Effector CD4-positive, alpha-beta T cell (primary cell): ENCODE measurements at places on chromosomes 12 and 14.

- DNase-seq = no peak
These were observed 365.1 kb downstream of the MED13L start for GRCh38 chr12:115912440-115912839.

DNA sequence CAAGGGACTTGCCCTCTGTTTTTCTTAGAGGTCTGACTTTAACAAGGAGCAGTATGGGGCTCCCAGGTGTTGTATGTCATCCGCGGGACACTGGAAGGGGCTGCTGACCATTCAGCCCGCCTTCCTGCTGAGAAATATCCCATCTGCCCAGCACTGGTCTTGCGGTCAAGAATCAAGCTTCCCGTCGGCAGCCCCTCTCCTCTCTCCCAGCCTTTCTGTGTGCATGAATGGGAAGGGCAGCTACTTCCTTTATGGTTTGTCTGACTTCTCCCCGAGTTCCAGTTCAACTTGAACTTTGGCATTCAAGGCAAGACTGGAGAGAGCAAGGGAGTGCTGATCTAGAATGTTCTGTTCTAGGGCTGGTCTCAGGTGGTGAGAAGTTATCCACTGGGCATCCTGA is 51.5 kb downstream of the PSMA6 start:
- DNase-seq = no peak

DNA sequence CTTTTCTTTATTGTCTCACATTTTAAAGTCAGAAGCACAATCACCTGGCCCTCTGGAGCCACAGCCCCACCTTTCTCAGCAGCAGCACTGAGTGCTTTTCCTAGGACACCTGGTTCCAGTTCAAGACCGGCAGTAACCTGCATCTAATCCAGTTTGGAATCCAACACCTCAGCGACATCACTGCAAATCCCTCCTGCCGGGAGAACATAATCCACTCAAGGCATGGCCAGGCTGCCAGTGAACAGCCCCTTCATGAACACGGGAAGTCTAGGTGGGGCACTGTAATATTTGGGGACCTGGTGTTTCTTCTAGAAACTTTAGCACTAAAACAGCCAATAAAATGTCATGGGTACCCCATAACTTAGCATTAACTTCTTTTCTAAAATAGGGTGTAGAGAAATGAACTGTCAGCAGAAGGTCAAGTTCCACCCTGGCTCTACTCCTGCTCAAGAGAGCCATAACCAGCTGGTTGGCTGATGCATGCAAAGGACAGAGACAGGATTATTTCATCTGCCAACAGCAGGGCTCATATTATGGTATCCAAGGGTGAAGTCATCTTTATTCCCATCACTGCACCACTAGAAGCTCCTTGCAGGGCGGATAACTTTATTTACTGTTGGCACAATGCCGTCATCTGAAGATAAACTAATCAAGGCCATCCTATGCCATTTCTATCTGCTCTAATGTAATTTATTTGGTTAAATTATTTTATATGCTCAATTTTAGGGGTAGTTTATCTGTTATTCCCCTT is 76.7 kb downstream of the TTC7B start:
- no peak for DNase-seq

- DNase-seq = no peak
These were observed 6.5 kb downstream of the MLH3 start for GRCh38 chr14:75044752-75045151.

GRCh38 chr12:97713270-97713669 is 250.7 kb downstream of the RMST start:
- no peak for DNase-seq

GRCh38 chr14:59282378-59282765 is 93.9 kb downstream of the DAAM1 start:
- no peak for DNase-seq

DNA sequence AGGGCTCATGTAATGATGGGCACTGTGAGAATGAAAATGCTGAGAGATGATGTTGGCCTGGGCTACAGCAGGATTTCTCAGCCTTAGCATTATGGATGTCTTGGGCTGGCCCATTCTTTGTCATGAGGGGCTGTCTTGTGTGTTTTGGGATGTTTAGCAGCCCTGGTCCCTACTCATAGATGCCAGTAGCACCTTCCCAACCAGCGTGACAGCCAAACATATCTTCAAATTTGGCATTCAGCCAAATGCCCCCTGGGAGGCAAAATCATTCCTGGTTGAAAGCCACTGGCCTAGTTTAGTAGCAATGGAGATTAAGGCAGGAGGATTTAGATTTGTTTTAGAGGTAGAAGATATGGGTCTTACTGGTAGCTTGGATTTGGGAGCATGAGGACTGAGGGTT is 26.6 kb downstream of the UBE3B start:
- no peak for DNase-seq

DNA sequence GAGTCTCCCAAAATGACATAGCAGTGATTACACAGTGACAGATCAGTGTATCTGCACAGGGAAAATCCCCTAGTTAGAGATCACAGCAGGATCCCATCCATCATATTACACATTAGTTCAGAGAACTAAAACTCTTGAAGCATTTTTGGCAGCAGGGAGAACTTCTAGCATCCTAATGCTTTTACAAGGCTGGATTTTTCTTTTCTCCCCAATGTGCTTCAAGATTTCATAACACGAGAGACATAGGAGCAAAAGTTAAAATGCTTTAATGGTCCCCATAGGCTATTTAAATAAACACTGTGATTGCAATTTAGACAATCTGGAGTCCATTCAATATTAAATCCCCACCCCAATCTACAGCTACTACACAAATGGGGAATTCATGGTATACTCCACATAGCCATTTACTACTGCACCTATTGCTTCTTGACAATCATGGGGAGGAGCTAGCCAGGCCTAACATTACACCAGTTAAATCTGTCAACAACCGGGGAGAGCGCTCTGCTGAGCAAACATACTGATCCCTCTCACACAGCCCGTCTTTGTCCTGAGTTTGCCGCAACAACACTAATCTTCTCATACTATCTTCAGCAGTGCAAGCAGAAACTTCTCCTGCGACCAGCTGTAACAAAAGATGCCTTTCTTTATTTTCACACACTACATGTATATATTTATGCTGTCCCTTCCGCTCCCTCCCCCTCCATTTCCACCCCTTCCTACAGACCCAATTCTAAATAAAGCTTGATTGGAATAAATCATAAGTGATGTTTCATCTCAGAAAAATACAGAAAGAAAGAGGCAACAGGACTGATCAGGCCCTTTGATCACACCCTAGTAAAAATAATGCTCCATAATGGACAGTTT is 120.3 kb upstream of the SOX5 start:
- DNase-seq = no peak

GRCh38 chr12:49560695-49561094 is 7.2 kb downstream of the MCRS1 start:
- DNase-seq = no peak

DNA sequence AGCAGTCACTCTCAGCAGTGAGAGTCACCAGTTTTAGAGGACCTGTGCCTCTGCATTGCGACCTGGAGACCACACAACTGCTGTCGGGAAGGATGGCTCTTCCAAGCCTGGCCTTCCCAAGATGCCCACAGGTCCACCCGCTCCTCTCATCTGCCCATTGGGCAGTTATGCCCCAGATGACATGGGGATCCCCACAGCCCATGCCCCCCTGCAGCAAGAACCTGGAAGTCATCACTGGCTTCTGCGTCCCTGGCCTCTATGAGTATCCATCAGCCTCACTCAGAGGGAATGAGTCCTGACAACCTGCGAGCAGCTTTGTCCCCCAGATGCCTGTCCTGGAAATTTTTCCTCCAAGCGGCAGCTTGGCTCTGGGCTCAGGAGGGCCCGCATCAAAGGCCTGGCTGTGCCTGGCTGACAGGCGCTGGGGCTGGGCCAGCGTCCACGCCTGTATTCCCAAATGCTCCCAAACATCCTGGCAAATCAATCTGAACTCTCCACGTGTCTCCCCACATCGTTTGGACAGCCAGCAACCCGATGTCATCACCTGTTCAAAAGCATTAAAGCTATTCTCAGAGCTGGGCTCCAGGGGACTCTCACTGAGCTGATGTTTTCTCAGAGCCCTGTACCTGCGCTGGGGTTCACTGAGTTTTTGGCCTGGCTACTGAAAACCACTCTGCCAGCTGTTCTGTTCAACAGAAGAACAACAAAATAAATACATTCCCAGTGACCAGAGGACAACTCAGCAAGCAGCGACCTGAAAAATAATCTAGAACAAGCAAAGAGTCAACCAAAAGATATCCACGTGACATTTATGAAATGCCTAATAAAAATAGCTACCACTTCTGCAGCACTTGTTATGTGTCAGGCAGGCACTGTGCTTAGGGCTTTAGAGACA is 57.8 kb downstream of the CLMN start:
- DNase-seq = no peak

DNA sequence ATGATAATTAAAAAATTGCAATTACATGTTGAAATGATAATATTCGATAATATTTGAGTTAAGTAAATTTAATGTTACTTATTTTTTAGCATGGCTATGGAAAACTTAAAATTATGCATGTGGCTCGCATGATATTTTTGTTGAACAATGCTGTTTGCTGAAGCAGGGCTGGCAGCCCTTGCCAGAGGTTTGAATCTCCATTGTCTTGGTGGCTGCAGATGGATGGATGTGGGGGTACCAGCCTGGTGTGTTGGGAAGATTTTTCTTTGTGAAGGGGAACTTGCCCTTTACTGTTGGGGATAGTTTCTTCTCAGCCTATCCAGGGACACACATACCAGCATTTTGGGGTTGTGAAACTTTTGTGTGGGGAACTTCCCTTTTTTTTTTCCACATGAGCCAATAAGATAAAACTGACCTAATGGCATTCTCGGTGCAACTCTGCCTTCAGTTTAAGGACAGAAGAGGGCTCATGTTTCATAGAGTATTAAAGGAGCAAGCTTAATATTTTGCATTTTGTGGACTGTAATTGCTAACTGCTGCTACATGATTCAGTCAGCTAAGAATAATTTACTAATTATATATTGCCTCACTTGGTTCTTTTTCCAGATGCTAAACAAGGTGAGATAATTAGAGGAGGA is 8.8 kb downstream of the RASSF3 start:
- no peak for DNase-seq

DNA sequence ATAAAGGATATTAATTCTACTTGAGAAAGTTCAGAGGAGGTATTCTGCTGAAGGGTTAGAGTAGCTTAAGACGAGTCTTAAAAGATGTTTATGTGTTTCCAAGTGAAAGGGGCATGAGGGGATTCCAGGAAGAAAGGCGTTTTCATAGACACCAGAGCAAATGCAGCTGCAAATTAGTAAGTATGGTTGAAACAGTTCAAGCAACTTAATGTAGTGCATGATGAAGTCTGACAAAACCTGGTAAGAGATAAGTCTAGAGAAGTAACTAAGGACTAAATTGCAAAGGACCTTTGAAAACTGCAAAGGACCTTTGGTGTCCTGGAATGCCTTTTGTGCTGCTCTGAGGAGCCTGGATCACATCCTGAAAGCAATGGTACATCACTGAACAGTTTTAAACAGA is 11.5 kb downstream of the LUM start:
- no peak for DNase-seq
